ENCODE measurements at places on chromosomes 2 and 18.

DNA sequence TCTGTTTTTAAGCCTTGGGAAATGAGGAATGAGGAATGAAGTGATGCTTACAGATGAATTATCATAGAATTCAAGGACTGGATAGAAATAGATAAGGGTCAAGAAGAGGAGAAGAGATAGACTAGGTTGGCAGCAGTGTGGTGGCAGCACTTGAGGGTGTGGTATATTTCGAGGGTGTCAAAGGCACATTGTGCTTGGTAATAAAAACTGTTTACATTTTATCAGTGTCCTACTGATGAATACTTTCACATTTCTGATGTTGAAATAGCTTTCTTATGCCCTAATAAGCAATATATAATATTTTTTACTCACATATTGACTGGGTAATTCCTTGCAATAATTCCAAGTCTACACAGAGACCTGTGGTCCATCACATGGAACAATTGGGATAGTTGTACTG, 3.4 kb downstream of the TFPI start:
- DNase-seq: no peak

- no peak for DNase-seq
These were observed 32.1 kb downstream of the CCDC141 start for GRCh38 chr2:179017773-179018357.

- DNase-seq: peak; percentile 43
These were observed 65.4 kb downstream of the DOCK10 start for GRCh38 chr2:224976629-224977525.

- DNase-seq: no peak
These were observed 62.9 kb downstream of the MTHFD2 start for GRCh38 chr2:74261204-74261864.

DNA sequence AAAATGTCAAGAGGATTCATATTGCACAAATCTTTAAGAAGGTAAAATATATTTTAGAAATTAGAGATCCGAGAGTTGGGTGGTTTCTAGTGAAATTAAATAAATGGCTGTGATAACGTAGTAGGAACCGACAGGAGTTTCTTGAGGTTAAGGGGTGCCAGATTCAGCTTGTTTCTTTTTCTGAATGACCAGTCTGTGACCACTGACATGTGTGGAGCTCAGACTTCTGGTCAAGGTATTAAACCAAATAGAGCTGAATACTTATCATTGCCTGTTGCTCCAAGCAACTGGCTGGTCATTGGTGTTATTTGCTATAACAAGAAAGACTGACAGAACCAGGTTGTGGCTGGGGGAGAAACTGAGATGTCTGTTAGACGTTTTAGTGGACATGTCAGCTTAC, 408.2 kb upstream of the HS6ST1 start:
- no peak for DNase-seq

DNA sequence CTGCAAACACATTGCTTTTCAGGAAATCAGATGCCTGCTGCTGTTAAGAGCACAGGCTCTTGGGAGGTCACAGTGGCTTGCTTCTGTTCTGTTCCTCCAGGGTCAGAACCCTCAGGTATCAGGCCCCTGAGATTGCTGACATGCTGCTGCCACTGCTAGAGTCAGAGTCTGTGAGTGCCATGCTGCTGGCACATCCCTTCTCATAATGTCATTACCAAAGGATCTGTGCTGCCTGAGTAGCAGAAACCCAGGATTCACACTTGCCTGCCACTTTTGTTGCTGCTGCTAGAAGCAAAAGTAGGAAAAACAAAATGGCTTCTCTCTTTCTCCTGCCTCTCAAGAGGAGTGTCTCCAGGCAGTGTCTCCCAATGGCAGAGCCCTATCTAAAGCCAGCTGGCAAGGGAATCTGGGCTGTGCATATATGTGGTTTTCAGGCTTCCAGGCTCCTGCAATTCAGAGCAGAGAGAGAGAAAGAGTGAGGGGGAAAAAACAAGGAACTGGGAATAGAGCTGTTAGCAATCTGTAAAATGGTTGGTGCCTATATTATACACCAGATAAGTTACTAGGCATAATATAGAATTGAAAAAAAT, 180.3 kb downstream of the MYCN start:
- DNase-seq: no peak
